ENCODE measurements at places on chromosomes 13 and 19.

- DNase-seq, result no peak
Observed at GRCh38 chr13:34411894-34412293, 530.2 kb upstream of the NBEA start.

GRCh38 chr13:78402708-78403400 lies 200.5 kb downstream of the POU4F1 start:
- DNase-seq, result no peak

DNA sequence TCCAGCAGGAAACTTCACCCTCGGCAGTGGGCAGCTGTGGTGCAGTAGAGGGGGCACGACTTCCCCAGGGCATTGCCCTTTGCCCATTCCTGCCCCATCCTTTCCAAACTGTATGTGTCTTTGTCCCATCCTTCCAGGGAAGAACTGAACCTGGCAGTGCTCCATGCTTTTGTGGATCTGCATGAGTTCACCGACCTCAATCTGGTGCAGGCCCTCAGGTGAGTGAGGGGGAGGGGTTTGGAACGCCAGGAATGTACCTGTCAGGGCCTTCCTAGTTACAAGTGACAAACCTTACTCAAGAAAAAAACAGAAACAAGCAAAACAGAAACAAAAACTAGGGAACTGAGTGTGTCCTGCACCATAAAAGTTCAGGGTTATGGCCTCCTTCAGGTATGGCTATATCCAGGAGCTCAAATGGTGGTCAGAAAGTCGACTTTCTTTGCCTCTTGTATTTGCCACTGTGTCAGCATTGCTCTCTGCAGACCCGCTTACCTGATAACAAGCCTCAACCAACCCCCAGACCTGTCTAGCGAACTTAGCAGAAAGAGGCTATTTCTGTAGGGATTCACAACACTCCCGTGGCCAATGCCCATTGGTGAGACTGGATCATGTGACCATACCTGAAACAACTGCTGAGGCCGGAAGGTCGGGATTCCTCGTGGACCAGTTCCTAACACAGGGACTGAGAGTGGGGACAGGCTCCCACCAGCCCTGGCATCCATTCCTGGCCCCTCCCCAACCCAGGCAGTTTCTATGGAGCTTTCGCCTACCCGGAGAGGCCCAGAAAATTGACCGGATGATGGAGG lies 4.2 kb downstream of the CYTH2 start:
- no peak for DNase-seq

DNA sequence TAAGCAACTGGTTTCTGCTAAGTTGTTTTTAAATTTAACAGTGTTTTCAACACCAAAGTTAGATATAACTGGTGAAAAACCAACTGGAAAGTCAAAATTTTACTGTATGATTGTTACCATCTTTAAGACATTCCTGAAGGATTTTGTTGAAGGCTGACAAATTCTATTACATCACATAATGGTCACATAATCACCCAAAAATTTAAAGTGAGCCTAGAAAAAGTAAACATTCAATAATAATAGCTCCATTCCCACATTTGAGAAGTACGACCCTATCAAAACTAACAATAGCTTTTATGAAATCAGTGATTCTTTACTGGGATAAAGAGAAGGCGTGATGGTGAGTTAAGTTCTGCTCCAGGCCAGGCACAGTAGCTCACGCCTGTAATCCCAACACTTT lies 51.6 kb downstream of the USP12 start:
- no peak for DNase-seq

- no peak for DNase-seq
Observed at GRCh38 chr19:42657556-42657955, 62.8 kb upstream of the CEACAM8 start.

DNA sequence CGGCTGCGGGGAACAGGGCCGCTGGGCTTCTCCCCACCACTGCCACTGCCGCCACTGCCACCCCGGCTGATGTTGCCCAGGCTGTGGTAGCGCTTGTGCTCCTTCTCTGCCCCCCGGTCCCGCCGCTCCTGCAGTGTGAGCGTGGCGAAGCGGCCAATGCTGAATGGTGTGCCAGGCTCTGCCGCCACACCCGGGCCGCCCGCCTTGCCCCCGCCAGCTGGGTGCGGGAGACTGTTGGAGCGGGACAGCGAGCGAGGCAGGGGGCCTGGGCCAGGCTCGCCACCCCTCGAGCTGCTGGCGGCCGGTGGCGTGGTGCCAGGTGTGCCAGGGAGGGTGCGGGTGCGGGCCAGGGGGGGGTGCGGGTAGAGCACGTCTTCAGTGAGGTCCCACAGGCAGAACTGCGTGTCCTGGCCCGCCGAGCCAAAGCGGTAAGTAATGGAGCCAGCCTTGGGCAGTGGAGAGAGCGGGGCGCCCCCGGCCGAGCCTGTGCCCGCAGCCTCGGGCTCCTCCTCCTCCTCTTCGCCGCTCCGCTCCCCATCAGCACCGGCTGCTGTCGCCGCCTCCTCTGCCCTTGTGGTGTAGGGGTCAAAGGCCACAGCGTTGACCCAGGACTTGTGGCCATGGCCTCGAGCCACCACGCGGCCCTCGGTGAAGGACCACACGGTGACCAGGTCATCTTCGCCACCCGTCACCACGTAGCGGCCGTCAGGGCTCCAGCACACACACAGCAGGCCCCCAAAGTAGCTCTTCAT lies 3.7 kb upstream of the DMPK start:
- DNase-seq, result no peak

- DNase-seq, result no peak
Observed at GRCh38 chr19:46431824-46432223, 3.1 kb upstream of the PNMA8C start.
